NB4 (cell line): ENCODE measurements at places on chromosomes 1 and 21.

- DNase-seq, result peak; percentile 70
Measured at GRCh38 chr1:15788624-15789301, 18.7 kb downstream of the UQCRHL start.

GRCh38 chr1:191618181-191618580 is 540.1 kb upstream of the RGS18 start:
- no peak for DNase-seq

DNA sequence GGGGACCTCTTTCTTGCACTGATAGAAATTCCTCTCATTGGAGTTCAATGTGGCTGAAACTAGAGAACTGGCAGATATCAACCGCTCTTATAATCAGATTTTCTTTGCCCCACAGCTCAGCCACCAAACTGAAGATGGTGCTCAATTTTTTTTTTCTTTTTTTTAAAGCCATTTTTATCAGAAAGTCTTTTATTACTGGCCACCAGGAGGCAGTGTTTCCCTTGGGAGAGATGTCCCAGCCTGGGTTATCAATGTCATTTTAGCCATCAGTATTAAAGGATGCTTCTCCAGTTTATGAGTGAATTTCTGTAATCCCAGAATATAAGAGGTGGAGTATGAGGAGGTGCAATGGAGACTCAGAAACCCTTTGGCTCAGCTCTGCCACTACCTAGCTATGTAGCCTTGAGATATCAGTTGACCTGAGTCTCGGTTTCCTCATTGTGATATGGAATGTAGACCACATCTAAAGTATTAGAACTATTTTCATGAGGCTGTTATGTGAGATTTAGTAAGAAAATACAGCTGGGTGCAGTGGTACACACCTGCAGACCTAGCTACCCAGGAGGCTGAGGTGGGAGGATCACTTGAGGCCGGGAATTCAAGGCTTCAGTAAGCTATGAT is 27.6 kb downstream of the CD244 start:
- DNase-seq, result peak; percentile 74

DNA sequence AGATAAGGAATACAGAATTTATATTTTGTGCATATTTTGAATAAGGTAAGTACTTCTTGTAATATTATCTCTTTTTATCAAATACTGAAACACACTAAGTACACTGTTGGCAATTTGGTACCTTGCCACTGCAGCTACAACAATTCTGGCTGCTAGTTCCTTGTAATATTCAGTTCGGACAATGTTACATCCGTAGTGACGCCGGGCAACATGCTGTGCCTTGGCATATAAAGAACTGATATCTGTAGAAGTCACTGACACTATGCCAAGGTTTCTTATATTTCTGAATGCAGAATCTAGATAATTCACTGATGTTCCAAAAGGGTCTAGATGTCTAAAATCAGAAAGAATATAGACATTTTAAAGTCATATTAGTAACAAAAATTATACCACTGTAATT is 17.5 kb downstream of the TRMT1L start:
- no peak for DNase-seq

- no peak for DNase-seq
Measured at GRCh38 chr21:44534688-44535087, 5.3 kb downstream of the KRTAP10-1 start.

DNA sequence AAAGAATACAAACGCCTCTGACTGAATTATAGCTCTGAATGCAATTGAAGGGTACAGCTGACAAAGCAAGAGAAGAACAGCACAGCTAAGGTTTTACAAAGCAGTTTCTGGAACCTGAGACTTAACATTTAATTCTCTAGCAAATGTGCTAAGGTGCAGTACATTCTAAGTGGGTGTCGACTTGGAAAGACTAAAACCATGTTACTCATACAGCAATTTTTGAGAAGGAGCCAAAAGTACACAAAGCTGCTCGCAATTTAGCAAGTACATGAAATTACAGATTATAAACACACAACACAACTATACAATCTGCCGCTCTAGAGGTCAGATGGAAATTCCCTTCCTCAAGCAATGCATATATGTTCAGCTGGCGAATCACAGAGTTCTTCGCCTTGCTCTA is 121.9 kb downstream of the TIAM1 start:
- DNase-seq, result no peak

DNA sequence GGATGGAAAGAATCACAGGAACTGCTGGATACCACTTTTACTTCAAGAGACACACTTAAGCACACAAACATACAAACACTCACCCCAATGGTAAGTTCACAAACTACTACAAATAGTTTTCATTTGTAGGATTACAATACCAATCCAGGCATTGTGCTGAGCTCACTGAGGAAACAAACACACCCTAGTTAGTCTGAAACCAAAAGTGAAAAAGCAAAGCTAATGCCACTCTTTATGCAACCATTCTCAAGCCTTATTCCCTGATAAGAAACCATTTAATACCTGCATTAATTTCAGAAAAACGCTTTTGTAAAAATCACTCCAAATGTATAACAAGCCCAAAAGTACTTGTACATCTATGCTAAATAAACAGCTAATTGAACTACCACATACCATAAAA is 38.3 kb downstream of the RNF115 start:
- no peak for DNase-seq

DNA sequence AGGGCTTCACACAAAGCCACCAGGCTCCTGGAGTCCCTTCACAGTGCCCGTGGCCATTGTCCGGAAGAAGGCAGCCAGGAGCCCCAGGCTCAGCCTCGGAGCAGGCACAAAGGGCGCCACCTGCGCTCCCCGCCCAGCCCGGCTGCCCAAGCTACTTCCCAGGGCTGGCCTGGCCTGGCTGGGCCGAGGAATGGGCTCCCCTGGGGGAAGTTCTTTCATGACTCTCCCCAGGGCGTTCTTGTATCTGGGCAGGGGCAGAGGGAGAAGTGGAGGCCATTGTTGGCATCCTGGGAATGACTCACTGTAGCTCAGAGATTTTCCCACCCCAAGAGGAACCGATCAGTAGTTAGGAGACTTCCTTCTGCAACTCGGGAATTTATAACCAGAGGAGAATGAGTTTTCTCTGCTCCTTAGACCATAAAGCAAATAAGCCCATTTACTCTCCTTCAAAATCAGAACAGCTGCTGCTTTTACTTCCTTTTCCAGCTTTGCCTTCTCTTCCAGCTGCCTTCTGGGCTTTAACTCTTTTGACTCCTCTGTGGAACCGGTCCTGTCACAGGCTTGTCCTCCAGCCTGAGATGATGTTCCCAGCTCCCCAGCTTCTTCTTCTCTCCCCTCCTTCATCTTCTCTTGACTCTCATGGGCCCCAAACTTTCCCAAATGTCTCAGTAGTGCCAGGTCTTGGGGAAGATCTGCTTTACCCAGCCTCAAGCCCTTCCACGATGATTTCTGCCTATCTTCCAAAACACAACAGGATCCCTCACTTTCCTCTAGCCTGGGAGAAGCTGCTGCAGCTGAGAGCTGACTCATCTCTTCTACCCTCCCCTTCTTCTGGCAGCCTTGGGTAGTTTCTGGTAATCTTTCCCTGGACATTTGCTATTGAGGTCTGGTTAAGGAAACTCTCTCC is 118.7 kb upstream of the CD34 start:
- no peak for DNase-seq
